ENCODE measurements at places on chromosomes 1 and 21.

DNA sequence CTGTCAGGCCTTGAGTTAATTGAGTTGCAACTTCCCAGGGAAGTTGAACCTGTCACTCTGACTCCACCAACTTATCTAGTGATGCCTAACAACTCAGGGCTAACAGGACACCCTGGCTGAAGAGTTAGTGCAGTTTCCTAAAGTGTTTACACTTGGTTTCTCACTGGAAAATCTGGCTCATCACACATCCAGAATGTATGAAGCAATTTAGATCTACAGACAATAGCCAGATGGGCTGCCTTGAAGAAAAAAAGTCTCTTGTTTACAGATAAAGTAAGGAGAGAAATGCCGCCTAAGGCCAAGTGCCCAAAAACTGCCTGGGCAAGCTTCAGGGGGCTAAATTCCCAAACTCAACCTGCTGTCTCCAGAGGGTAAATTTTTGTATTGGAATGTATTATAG lies 446.3 kb upstream of the NCAM2 start:
- DNase-seq: no peak

- no peak for DNase-seq
Measured at GRCh38 chr1:77972080-77972479, 6.8 kb downstream of the FUBP1 start.

DNA sequence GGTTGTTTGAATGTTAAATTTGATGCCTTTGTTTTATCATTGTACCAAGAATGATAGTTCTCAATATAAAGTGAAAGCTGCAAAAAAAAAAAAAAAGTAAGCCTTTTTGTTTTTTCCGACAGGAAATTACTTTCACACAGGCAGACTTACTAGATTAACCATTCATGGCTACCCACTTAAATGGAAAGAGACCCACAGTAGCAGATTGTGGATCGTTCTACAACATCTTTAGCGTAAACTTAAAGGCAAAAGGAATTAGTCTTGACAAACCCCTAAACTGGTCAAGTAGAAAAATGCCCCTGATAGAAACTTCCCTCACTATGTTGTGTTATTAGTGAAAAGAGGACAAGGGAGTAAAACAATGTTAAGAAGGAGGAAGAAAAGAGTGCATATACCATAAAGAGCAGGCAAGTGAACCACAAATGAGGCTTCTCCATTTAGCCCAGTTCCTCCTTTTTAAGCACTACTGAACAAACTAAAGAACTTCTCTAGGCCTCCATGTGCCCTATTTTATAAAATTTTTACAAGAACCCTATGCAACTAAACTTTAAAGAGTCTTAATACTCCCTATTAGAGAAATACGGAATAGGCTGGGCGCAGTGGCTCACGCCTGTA lies 1560.3 kb downstream of the MRPL39 start:
- DNase-seq: no peak

DNA sequence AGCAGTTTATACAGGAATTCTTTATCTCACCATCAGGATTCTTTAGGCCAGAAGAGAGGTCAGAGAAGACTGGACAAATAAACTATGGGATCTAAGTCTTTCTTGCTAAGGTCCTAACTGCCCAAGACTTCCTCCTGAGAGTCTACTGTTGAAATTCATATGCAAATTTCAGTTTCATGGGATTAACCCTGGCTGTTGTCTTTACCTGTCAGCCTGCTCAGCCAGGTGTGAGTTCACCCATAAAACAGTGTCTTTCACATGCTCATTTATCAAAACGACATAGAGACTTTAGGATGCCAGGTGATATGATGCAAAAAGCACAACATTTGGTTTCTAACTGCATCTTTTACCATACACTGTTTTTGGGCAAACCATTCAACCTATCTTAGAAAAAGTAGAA lies 211.0 kb downstream of the PDE4B start:
- DNase-seq: no peak

- no peak for DNase-seq
Measured at GRCh38 chr1:54137534-54138061, 15.2 kb downstream of the CDCP2 start.

GRCh38 chr21:25717491-25718147 lies 17.1 kb downstream of the ATP5PF start:
- DNase-seq: peak; percentile 64

DNA sequence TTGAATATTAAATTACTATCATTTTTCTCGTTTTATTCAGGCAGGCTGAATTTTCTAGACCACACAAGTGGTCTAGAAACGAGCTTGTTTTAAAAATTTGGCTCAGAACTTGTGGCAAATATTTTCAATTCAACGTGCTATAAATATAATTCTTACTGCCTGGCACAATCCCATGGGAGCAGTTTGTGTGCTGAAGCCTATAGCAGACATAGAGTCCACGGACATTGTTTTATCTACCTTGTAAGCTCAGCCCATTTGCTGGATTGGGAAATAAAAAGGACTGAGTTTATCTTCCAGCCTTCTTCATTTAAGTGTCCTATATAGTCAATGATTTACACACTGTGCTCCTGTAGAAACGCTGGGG lies 103.4 kb downstream of the ZBTB18 start:
- DNase-seq: no peak

GRCh38 chr1:55262822-55263221 lies 47.7 kb upstream of the USP24 start:
- no peak for DNase-seq

GRCh38 chr1:208587110-208587509 lies 342.9 kb upstream of the PLXNA2 start:
- no peak for DNase-seq
